ENCODE measurements at places on chromosomes 4 and X.
A peak's percentile ranks its signal among the peaks of the same experiment; 100 is the strongest.

- no peak for DNase-seq
Observed at GRCh38 chr4:172978848-172979247, 189.8 kb upstream of the GALNT7 start.

GRCh38 chr4:16204505-16204904 is 21.8 kb downstream of the TAPT1 start:
- no peak for DNase-seq

- no peak for DNase-seq
Observed at GRCh38 chr4:53208753-53209152, 157.1 kb downstream of the SCFD2 start.

DNA sequence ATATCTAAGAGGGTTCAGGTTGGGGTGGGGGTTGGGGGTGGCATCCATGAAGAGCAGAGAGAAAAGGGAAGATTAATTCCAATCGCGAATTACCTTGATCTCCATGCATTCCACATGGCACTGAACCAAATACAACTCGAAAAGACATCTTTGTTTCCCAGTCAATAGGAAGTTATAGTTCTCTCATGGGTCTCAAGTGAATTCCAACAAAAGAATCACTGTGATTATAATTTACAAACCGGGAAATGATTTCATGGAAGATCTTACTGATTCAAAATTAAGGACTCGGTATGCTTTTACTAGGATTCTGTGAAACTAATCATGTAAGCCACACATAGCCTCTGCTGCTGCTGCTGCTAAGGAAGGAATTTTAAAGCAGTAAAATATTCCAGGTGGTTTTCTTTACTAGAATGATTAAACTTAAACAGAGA is 26.6 kb upstream of the AMELX start:
- DNase-seq: no peak

GRCh38 chr4:7032596-7032995 is 10.6 kb upstream of the TADA2B start:
- no peak for DNase-seq

GRCh38 chrX:17662391-17662790 is 74.9 kb upstream of the SCML1 start:
- DNase-seq: no peak

DNA sequence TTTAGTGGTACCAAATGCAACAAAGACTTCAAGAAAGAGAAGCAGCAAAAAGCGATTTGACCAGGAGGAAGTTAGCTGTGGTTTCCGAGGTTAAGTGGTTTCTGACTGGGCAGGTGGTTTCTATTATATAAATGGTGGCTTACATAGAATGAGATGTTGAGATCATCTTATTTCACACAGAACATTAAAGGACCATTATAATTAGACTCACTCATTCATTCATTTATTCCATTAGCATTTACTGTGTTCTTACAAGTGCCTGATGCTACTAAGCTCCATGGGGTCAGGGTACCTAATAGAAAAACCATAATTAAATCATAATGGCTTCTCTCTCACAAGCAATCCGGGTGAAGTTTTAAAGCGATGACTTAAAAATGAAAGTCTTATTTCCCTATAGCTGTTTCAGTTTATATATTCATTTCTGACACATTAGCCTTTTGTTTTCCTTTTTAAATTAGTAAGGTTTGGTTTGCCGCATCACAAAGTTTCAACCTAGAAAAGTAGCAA is 10.6 kb downstream of the TSPAN6 start:
- no peak for DNase-seq

DNA sequence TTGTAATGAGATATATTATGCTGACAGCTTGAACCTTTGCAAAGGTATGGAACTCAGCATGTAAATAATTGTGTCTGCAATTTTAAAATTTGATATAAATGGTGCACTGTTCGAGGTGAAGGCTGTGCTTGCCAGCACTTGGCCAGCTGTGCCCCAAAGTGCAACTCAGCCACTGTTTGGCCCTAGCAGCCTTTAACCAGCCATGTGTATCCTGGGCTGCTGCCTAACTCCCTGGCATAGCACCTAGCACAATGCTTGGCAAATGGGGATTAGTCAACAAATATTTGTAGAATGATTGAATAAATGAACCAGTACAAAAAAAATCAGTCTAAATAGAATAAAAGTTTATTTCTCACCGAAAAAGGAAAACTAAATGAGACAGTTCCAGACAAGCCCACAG is 83.8 kb upstream of the ZIC3 start:
- DNase-seq: no peak

DNA sequence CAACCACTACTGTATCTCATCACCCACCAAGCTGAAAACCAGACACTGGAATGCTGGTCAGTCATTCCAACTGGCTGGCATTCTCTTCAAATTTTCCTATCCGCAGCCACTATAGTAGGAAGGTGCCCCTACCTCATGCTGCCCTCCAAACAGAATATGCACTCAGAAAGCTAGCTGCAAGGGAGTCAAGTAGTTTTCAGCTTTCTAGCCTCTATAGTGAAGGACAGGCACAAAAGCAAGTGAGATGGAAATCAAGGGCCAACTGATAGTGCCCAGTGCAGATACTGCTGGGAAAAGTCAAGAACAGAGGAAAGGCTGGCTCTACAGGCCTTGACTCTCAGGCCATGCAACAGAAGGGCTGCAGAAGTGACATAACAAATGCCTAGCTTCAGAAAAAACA is 47.2 kb downstream of the BCOR start:
- DNase-seq: no peak

DNA sequence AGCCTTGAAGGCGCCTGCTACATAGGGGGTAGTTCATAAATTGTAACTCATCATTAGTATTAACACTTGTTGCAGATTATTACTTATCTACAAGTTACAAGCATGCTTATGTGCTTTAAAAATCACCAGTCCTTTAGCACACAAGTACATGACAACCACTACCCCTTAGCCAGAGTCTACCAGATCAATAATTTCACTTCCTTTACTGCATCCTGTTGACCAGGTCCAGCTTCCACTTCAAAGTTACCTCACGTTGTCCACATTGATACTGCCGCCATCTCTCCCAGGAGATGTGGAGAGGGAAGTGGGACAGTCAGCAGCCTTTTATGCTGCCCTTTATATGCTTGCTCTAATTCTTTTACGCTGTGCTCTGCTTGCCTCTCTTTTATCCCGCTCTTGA is 231.3 kb upstream of the CXXC4 start:
- DNase-seq: no peak

GRCh38 chr4:4960574-4960973 is 58.7 kb downstream of the CYTL1 start:
- DNase-seq: no peak

- DNase-seq: no peak
Observed at GRCh38 chr4:20683766-20684165, 16.5 kb upstream of the PACRGL start.

GRCh38 chr4:26861434-26862186 is 969 bp downstream of the STIM2 start:
- peak; percentile 91 for DNase-seq

GRCh38 chr4:121784975-121785374 is 16.1 kb upstream of the EXOSC9 start:
- DNase-seq: no peak

DNA sequence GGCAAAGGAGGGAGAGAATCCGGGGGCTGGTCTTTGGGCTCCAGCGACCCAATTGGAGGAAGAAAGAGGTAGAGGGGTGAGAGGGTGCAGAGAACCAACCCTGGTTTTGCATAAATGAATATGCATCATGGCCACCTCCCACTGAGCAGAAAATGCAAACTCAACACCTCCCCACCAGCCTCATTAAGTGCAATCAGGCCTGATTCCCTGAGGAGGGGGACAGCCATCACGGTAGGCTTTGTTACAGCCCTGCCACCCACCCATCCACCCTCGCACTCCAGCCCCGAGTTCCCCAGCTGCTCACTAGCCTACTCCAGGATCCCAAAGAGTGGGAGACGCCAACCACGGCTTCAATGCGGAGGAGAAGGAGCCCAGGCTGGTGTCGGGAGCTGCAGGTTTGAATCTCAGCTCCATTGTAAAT is 48.3 kb upstream of the MAN2B2 start:
- DNase-seq: peak; percentile 43

DNA sequence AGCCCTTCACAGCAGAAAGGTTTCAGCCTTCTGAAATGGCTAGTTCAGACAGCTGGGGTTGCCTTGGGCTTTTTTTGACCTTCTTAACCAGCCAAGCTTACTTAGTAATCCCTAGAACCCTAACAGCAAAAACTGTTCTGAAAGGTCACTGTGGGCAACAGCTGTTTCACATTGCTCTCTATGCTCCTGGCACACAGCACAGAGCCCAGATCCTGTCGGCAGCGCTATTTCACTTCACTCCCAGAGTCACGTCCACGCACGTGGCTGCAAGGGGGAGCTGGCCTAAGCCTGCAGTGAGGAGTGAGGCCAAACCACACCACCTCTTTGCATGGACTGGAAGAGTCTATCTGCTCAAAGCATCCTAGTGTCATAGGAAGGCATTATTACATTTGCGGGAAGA is 32.0 kb upstream of the STS start:
- no peak for DNase-seq

GRCh38 chrX:7542587-7543380 is 300.2 kb upstream of the VCX start:
- no peak for DNase-seq

- DNase-seq: no peak
Observed at GRCh38 chr4:99635601-99636000, 22.0 kb downstream of the C4orf54 start.

- DNase-seq: no peak
Observed at GRCh38 chrX:87516717-87517121, 883 bp upstream of the KLHL4 start.

DNA sequence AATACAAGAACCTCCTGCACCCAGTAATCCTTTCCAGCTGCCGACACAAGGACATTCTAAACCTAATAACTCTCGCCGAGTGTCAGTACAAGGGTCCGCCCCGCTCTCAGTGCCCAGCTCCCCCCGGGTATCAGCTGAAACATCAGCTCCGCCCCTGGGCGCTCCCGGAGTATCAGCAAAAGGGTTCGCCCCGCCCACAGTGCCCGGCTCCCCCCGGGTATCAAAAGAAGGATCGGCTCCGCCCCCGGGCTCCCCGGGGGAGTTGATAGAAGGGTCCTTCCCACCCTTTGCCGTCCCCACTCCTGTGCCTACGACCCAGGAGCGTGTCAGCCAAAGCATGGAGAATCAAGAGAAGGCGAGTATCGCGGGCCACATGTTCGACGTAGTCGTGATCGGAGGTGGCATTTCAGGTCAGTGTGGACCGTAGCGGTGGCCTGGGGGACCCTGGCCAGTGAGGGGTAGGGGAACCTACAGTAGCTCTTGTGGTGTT is at the start of gene MAOA:
MAOA (plus strand) TSS at position 295 of the 490 bp plus-strand sequence; CDS start at position 338, 43 bp downstream.
- DNase-seq: peak; percentile 94

GRCh38 chr4:77269505-77269904 is 112.5 kb downstream of the CCNG2 start:
- no peak for DNase-seq

- peak; percentile 53 for DNase-seq
Observed at GRCh38 chr4:5784960-5785611, 74.1 kb downstream of the EVC start.

- DNase-seq: no peak
Observed at GRCh38 chrX:13022926-13023325, 21.5 kb downstream of the FAM9C start.

- DNase-seq: no peak
Observed at GRCh38 chr4:156830351-156830750, 141.2 kb downstream of the PDGFC start.

- DNase-seq: no peak
Observed at GRCh38 chrX:130336531-130336930, 3.2 kb upstream of the SLC25A14 start.

DNA sequence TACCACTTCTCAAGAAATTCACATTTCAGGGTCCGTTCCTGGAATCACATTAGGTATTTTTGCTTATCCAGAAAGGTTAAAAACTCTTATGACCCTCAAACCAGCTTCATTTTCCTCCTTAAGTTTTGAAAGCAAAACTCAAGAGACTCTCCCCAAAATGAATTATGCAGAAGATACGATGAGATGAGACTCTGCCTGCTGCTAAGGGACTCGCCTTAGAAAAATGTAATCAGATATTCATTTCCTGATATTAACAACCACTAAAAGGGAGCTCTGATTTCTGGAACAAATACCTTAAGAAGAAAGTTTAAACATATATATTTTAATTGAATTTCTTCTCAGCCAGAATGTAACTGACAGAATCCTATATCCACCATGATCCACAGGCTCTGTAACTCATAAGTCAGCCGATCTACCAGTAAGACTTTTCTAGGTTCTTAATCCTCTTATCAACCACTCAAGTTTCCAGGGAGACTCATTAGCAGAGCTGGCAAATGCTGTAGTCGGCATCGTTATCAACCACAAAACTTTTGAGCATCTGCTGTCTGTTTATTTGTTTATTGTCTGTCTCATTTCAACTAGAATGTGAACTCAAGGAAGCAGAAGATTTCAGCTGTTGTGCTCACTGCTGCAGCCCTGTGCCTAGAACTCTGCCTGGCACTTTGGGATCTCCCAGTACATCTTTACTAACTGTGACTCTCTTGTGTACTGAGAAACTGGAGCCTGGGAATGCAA is 112.5 kb downstream of the LDB2 start:
- no peak for DNase-seq

- no peak for DNase-seq
Observed at GRCh38 chr4:182207830-182208396, 35.3 kb upstream of the TENM3 start.

GRCh38 chrX:13898083-13898482 is 81.2 kb upstream of the GPM6B start:
- DNase-seq: no peak

DNA sequence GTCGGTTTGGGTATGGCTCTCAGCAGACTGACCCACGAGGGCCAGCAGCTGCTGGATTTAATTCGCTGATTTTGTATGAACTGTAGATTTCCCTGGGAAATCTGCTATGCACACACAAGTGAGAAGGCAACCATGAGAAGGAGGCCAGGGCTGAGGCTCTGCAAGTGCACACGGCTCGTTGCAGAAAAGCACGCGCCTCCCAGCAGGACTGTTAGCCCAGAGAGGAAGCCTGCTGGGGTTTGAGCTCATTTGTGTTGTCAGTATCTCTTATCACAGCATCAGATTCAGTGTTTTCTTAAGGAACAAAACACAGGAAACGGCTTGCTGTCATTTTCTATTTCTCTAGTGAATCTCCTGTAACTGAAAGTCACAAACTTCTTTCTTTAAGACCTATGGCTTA is 296.2 kb upstream of the FAT1 start:
- DNase-seq: no peak

DNA sequence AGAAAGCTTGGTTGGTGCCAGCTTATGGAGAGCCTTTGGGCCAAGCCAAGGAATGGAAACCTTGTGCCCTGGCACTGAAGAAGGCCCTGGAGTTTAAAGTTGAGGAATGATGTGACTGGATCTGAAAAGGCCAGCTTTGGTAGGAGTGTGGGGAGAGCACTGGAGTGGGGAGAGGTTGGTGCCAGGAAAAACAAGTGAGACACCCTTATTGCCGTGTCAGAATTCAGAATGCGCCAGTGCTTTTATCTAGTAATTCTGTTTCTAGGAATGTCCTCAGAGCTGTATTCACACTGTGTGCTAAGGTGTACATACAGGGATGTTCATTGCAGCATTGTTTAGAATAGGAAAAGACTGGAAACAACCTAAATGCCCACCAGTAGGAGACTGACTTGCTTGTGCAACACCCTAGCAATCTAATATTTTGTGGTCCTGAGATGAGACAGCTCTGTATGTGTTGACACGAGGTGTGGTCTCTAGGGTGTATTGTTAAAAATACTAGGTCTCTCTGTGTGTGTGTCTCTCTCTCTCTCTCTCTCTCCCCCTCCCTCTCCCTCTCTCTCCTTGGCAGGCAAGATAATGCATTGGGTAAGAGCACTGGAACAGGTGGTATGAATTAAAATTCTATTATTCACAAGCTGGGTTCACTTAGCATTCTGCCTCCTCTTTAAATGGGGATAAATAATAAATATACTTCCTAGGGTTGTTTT is 107.8 kb downstream of the GATB start:
- DNase-seq: no peak

Measured in posterior vena cava (tissue), 2 donors.